Naive thymus-derived CD8-positive, alpha-beta T cell (primary cell): ENCODE measurements at places on chromosomes 3 and 15.

- no peak for DNase-seq
Measured at GRCh38 chr3:37323494-37323893, 149.1 kb upstream of the LRRFIP2 start.

DNA sequence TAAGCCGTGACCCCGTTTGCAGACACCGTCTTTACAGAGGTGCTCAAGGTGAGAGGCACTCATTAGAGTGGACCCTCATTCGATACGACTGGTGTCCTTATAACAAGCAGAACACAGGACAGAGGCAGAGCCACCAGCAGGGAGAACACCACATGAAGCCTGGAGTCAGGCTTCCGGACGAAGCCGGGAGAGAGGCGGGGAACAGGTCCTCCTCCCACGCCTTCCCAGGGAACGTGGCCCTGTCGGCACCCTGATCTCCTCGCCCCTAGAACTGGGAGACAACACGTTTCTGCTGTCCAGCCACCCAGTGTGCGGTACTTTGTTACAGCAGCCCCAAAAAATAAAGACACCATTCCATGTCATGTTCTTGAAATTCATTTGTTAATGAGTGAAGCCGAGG is 33.6 kb downstream of the ZDHHC19 start:
- DNase-seq: no peak

DNA sequence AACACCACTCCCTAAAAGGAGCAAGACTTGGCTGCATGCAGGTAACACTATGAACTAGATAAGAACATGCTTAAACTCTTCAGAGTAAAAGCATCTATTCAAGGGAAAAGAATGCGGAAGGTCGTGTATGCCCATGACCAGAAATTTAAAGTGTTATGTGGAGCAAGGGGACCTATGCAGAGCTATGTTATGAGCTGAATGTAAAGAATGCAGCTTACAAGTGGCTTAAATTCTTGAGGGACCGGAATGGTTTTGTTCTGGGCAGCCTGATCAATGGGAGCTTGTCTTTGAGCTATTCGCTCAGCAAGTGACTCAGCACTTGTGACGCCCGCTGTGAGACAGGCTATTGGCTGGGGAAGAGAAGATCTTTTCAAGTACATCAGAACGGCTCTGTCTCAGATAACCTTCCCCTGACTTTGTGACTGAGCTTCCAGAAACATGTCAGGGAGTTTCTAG is 367.5 kb upstream of the THBS1 start:
- DNase-seq: no peak

GRCh38 chr3:171262431-171262830 is 197.8 kb downstream of the TNIK start:
- DNase-seq: no peak

DNA sequence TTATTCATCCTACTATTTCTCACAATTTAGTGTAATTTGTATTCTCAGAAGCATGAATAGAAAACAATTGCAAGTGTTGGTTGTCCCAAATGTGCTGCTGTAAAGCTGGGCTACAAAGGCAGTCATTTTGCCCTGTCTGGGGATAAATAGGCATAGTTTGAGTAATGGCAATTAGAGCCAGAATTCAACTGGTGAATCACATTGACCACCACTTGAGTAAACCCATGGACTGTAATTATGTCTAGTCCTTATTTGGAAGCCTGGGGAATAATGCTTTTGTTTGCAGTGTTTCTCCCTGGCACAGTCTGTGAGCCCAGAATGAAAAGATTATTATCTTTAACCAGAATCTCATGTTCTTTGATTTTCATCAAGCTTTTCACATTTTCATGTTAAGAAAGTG is 30.5 kb upstream of the CHL1 start:
- DNase-seq: no peak

DNA sequence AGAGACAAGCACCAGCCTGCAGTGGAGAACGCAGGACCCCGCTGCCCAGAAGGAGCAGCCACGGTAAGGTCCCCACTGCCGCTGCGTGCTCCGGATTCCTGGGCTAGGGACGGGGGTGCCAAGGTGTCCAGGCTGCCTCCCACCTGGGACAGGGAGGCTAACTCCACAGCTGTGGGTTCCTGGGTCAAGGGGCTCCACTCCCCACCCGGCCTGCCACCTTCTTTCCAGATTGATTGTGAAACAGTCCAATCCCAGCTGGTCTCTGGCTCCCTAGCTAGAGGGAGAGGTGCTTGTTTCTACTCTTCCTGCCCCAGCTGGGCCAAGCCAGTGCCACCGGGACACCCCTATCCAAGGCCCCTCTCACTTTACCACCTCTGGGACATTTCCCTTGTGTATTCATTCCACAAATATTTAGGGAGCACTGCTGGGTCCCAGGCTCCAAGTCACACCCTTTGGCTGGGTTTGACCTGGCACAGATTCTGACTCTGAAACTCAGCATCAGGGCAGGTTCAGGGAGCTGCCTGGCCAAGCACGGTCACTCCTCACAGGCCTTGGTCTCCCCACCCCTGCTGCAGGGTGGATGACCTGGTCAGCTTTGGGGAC is 1.9 kb downstream of the PAK6 start:
- no peak for DNase-seq

DNA sequence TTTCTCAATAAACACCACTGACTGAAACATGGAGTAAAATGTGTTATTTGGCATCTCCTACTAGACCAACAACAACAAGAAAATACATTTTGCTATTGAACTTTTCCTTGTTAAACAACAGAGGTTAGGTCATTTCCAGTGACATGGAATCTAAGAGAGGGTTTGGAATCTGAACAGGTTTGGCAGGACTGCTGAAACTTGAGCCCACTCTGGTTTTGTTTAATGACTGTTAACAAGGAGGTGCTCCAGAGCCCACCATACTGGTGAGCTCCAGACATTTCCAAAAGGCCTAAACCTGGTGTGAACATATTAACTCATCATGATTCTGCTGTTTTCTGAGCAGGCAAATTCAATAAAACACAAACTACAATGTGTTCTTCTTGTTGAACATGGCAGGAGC is 330.7 kb upstream of the TRIM42 start:
- no peak for DNase-seq

- no peak for DNase-seq
Measured at GRCh38 chr15:70035719-70036077, 62.0 kb downstream of the TLE3 start.

GRCh38 chr3:171565481-171566058 is 105.4 kb upstream of the TNIK start:
- no peak for DNase-seq

- no peak for DNase-seq
Measured at GRCh38 chr3:114553949-114554593, 260.2 kb downstream of the TIGIT start.

- DNase-seq: no peak
Measured at GRCh38 chr3:33868309-33868708, 69.9 kb downstream of the PDCD6IP start.

DNA sequence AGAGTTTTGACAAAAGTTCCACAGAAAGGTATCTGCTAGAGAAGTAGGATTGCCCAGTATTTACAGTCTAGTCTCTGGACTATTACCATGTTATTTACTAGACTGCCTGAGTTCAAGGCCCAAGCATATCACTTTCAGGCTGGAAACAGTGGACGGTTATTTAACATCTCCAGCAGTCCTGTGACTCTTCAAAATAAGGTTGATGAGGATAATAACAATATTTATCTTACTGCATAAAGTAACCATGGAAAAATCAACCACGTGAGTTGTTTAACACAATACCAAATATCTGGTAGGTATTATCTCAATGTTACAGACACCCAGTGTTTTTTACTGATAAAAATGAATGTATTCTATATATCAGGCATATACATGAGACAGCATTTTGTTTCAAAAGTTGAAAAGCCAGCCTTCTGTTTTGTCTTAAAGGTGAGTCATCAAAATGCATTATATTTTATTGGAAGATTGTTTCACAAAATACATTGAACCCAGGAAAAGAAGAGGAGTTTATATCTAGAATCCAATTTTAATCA is 535.8 kb downstream of the TBL1XR1 start:
- no peak for DNase-seq

- DNase-seq: no peak
Measured at GRCh38 chr15:33907326-33907725, 61.0 kb upstream of the CHRM5 start.

- no peak for DNase-seq
Measured at GRCh38 chr3:35183927-35184675, 455.2 kb upstream of the ARPP21 start.

GRCh38 chr3:119524931-119525662 is 26.8 kb downstream of the TIMMDC1 start:
- no peak for DNase-seq

- DNase-seq: no peak
Measured at GRCh38 chr3:170725285-170725731, 139.4 kb upstream of the SLC7A14 start.

- DNase-seq: no peak
Measured at GRCh38 chr3:156258301-156258700, 137.9 kb downstream of the KCNAB1 start.

DNA sequence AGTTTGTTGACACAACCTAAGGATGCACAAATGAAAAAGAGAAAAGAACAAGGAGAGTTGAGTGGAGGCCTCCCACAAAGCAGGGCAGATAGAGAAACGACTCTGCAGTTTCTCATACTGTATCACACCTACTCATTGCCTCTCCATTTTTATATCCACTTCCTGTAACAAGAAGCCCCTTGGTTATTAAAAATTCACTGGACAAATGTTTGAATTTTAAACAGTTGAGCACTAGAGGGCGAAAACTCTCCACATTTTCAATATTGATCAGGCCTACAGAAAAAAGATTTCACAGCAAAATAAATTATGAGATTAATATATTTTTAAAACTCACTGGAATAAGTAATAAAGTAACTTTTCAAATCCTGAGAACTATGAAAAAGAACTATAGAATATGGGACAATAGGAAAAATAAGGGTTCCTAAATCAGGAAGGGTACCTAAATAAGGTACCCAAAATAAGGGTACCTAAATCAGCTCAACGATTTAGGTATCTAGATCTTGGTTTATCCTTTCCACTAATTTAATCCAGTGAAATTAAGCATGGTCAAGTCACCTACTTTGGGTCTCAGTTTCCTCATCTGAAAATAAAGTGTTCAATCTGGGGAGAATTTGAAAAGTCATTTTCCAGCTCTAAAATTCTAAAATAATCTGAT is 47.0 kb upstream of the PPIB start:
- DNase-seq: no peak

DNA sequence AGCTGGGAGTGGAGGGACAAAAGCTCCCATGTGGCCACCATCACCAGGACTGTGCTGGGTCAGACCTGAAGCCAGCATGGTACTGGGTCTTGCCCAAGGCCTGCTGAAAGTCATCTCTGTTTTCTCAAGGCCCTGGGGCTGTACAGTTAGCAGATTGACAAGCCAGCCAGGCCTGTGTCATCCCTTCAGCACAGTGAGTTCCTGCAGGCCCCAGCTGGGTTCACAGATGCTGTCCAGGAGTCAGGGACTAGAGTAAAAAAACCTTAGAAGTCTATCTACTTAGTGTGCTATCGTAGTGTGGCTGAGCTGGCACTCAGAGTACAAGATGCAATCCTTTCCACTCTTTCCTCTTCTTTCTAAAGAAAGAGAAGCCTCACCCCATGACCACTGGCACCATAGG is 246.0 kb upstream of the NAALADL2 start:
- no peak for DNase-seq

DNA sequence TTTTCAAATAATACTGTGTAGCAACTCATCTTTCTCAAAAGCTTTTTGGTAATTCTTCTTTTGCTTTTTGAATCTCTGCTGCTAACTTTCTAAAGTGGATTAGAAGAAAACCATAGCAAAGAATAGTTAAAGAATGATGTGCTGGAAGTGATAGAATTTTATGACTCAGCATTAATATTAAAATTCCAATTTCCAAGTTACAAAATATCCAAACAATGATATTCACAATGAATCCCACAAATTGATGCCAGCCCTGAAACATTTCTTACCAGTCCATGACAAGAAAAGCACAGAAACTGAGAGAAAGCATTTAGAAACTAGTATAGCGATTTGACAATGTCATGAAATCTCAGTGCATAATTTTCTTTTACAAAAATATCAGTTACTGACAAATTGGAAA is 482.2 kb downstream of the RBMS3 start:
- DNase-seq: no peak

DNA sequence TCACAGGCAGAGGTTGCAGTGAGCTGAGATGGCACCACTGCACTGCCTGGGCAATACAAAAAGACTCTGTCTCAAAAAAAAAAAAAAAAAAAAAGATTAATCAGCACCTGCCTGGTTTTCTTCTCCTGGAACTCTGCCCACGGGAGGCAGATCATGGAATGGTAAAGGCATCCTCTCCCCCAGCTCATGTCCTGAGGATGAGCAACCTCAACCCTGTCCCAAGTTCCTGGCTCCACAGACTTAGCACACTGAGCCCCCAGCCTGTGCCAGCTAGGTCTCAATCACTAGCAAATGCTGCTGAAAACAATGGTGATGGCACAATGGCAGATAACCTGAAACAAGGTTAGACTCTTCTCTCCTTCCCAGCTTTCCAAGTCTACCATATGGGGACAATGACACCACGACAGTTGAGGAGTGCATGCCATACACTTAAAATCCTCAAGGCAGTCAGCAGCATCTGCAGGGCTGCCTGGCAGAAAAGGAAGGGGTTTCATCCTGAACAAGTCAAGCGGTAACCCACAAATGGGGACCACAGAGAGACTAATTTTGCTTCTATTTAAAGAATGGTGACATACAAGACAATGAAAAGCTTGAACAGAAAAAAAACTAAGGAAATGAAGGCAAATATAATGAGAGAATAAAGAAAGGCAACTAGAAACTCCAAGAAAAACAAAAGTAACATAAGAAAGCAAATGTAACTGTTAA is 4.8 kb downstream of the CLN6 start:
- no peak for DNase-seq
